NCI-H1092 treated with DMSO at 0.1 percent for 48 hours (cell line): ENCODE measurements at places on chromosomes 4 and X.

GRCh38 chr4:25972984-25973745, 59.1 kb downstream of the SMIM20 start:
- no peak for DNase-seq

GRCh38 chr4:128161138-128161537, 100.0 kb downstream of the LARP1B start:
- no peak for DNase-seq

DNA sequence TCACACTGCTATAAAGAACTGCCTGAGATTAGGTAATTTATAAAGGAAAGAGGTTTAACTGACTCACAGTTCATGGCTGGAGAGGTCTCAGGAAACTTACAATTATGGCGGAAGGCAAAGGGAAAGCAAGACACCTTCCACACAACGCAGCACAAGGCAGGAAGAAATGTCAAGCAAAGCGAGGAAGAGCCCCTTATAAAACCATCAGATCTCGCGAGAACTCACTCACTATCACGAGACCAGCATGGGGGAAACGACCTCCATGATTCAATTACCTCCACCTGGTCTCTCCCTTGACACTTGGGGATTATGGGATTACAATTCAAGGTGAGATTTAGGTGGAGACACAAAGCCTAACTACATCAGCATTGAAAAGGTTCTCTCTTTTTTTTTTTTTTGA, 39.6 kb downstream of the PALLD start:
- DNase-seq, result no peak

GRCh38 chrX:112218388-112218787, 135.8 kb upstream of the TRPC5 start:
- DNase-seq, result no peak

GRCh38 chr4:78205591-78205990, 148.5 kb downstream of the FRAS1 start:
- DNase-seq, result no peak
